ENCODE measurements at places on chromosomes 12 and 14.

DNA sequence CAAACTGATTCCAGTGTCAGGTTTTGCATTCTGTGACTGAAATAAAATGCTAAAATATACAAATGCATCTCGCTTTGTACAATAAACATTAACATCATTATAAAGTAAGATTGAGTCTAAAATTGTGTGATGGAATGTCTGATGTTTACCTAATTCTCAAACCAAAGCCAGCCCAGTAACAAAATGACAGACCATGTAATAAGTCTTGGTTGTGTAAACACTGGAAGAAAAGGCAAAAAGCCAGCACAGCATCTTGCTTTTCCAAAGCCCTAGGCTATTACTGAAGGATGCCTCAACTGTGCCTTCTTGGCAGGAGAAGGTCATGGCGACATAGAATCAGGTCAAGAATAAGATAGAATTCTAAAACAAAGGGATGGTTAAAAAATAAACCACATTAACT, 169.6 kb downstream of the EGLN3 start:
- DNase-seq = peak; percentile 29

- no peak for DNase-seq
Observed at GRCh38 chr12:89877136-89877535, 168.5 kb upstream of the ATP2B1 start.

GRCh38 chr14:103920981-103921854, 7.0 kb upstream of the TDRD9 start:
- DNase-seq = peak; percentile 92

GRCh38 chr12:89414851-89415250, 62.5 kb upstream of the DUSP6 start:
- peak; percentile 79 for DNase-seq

GRCh38 chr12:59695379-59695778, 99.5 kb downstream of the SLC16A7 start:
- DNase-seq = peak; percentile 57

GRCh38 chr14:23646648-23647549, 10.7 kb downstream of the DHRS2 start:
- peak; percentile 17 for DNase-seq

GRCh38 chr14:31692376-31692781, 131.2 kb downstream of the NUBPL start:
- peak; percentile 9 for DNase-seq

DNA sequence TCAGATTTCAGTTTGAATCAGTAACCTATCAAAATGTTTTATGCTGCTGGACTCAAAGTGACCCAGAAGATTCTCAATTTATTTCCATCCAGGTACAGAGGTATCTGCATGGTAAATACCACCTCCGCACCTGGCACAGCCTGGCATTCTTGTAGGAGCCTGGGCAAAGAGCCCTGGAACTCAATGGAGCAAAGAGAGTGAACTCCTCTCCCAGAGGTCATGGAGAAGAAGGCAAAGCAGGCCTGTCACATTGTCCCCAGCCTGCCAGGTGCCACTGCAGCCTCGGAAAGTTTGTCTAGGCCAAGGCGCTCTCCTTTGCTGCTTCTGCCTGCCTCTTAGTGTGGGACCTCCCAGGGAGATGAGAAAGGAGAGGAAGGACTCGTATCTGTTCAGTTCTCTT, 319.8 kb downstream of the ZFP36L1 start:
- no peak for DNase-seq

GRCh38 chr12:12506496-12506890, 56.2 kb downstream of the DUSP16 start:
- DNase-seq = peak; percentile 69

GRCh38 chr12:93825501-93825888, 148.3 kb downstream of the CRADD start:
- no peak for DNase-seq

GRCh38 chr12:103560604-103561101, 26.4 kb upstream of the STAB2 start:
- DNase-seq = peak; percentile 98

DNA sequence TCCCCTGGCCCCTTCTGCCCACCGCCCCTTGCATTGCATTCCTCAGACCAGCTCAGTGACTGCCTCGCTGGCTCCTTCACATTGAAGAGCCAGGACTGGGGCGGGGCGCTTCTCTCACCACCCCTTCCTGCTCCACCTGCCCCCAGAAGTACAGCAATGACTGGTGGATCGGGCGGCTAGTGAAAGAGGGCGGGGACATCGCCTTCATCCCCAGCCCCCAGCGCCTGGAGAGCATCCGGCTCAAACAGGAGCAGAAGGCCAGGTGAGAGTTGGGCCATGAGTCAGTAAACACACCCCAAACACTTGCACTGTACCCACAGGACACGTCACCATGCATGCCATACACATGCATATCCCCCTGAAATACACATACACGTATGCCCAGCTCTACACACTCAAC, 5.8 kb downstream of the CACNB3 start:
- no peak for DNase-seq

GRCh38 chr12:94962670-94963069, 40.8 kb downstream of the NDUFA12 start:
- no peak for DNase-seq

- no peak for DNase-seq
Observed at GRCh38 chr12:27604431-27604830, 80.4 kb downstream of the PPFIBP1 start.

- no peak for DNase-seq
Observed at GRCh38 chr12:40055228-40055579, 50.7 kb downstream of the SLC2A13 start.

- peak; percentile 30 for DNase-seq
Observed at GRCh38 chr12:8033153-8034044, 883 bp downstream of the FOXJ2 start.

DNA sequence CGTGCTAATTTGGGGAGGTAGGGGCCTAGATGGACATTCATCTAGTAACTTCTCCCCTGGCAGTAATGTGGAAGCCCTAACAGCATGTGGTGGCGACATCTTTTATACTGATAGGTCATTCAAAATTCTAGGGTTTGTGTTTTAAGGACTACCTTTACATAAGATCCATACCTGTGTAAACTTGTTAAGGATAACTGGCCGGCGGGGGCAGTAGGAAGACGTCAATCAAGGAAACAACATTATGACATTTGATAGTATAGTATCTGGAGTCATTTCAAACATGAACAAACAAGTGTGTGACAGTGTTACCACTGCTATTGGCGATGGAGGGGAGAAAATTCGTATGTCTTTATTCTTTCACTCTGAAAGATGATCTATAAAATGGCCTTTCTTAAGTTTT, 120.0 kb downstream of the TTLL5 start:
- DNase-seq = no peak

- no peak for DNase-seq
Observed at GRCh38 chr12:58167622-58168021, 226.3 kb downstream of the ATP23 start.

- DNase-seq = peak; percentile 20
Observed at GRCh38 chr12:72368298-72368697, 96.1 kb downstream of the TRHDE start.

DNA sequence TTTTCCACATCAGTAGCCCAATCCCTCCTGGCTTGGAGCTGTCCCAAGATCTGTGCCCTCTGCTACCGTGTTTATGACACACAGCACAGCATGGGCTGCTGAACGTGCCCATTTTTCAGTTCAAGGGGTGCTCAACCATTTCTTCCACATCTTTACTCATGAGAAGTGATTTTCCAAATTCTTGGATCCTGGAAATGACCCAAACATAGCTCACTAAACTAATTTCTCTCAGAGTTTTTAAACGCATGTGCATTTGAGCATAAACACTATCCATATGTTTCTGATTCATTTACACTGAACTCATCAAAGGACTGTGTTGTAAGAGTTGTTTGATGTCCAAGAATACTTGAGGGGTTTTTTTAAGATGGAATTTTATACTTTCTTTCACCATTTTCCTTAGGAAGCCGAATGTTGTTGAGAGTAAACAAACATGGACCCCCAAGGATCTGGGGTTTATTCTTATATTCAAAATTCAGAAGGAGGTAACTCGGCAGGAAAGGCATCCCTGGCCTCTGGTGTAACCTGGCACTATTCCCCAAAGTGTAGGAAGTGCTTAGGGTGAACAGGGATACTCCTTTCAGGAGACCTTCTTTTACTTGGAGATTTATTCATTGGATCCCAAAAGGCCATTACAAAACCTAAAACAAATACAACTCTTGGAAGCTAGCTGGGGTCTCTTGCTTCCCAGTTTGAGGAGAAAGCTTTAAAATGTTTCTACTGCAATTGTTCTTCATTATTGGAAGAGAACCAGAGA, 215.0 kb downstream of the BMP4 start:
- no peak for DNase-seq

GRCh38 chr14:103348154-103348553, 14.1 kb downstream of the EIF5 start:
- DNase-seq = peak; percentile 86

GRCh38 chr12:114220311-114220710, 185.6 kb downstream of the TBX5 start:
- DNase-seq = no peak

GRCh38 chr12:82146740-82147139, 211.4 kb downstream of the CCDC59 start:
- no peak for DNase-seq

- no peak for DNase-seq
Observed at GRCh38 chr14:104931304-104931770, 6.7 kb downstream of the PLD4 start.

- peak; percentile 99 for DNase-seq
Observed at GRCh38 chr12:122946690-122947341, 19.4 kb downstream of the ABCB9 start.

- no peak for DNase-seq
Observed at GRCh38 chr14:91575469-91576208, 65.5 kb upstream of the PPP4R3A start.

GRCh38 chr12:72511906-72512305, 239.7 kb downstream of the TRHDE start:
- DNase-seq = peak; percentile 93

- no peak for DNase-seq
Observed at GRCh38 chr12:102992297-102992696, 34.8 kb downstream of the ASCL1 start.

GRCh38 chr12:57210926-57211692, 5.5 kb upstream of the NXPH4 start:
- DNase-seq = no peak

DNA sequence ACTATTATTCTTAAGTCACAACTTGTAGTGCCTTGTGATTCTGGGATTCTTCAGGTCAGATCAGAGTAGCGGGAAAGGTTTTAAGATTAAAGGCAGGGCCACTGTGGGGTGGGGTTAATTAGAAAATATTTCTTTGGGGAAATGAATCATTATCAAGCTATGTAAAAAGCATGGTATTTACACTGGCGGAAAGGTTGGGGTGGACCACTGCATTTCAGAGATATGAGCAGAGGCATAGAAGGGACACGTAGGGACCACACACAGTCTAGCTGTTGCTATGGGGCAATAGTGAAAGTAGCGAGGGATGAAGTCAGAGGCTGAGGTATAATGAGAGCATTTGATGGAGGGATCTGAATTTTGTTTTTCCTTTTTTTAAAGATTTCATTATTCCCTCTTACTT, 31.7 kb upstream of the KCNH3 start:
- peak; percentile 98 for DNase-seq

DNA sequence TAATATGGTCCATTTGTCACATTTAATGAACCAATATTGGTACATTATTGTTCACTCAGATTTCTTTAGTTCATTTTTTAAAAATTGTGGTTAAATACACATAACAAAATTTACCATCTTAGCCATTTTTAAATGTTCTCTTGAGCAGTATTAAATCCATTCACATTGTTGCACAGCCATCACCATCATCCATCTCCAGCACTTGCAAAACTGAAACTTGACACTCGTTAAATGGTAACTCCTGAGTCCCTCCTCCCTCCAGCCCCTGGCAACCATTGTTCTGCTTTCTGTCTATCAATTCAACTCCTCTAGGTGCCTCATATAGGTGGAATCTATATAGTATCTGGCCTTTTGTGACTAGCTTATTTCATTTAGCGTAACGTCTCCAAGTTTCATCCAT, 86.4 kb downstream of the ACACB start:
- DNase-seq = peak; percentile 44

GRCh38 chr14:104315625-104316024, 177.2 kb downstream of the KIF26A start:
- no peak for DNase-seq

GRCh38 chr14:78023112-78023511, 147.1 kb upstream of the NRXN3 start:
- DNase-seq = no peak

DNA sequence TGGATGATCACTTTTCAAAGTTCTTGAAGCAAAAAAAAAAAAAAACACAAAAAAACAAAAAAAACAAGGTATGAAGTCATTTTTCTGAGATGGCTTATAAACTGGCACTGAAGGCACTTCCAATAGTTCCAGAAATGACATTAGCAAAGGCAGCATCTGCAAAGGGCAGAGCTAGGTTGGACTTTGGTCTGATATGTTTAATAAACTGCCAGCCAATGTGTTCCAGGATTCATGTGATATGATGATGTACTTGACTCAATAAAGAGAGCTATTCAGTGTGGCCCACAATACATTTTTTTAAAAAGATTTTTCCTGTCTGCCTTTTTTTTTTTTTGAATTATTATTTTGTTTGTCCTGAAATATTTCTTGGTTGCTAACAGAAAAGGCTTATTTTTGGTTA, 79.6 kb downstream of the VRK1 start:
- DNase-seq = no peak

- no peak for DNase-seq
Observed at GRCh38 chr12:108814462-108815211, 42.7 kb downstream of the SSH1 start.

GRCh38 chr14:53840444-53840843, 116.2 kb downstream of the BMP4 start:
- peak; percentile 46 for DNase-seq

- no peak for DNase-seq
Observed at GRCh38 chr14:102317564-102318248, 1.8 kb upstream of the ZNF839 start.

- peak; percentile 31 for DNase-seq
Observed at GRCh38 chr14:95322651-95323050, 2.9 kb upstream of the CLMN start.

- DNase-seq = no peak
Observed at GRCh38 chr14:54622192-54622958, 55.4 kb downstream of the SAMD4A start.

DNA sequence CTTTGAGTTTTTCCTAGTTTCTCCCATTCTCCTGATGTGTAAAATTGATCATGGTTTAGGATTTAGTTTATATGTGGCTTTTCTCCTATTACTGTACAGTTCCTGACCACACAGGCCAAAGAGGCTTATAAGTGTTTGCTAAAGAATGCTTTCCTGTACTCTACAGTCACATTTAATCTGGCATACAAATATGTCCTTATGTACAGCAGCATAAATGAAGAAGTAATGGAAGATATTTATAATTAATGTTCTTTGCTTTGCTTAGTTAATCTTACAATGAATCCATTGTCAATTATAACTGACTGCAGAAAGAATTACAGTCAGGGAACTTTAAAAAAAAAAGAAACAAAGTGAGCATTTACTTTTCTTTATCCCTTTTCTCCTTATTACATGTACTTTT, 293.9 kb downstream of the KCNC2 start:
- DNase-seq = no peak

DNA sequence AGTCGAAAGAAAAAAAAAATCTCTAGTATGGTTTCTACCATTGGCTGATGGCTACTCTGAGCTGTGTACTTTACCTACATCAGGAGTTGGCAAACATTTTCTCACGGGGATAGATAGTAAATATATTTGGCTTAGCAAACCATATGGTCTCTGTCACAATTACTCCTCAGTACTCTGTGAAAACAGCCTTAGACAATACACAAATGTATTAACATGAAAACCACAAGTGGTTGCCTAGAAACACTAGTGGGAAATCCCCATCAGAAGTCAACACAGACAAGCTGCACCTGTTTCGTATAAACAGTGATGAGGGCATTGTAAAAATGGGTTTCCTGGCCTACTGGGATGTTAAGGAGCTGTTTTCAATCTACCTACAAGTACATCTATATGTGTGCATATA, 84.6 kb upstream of the NAV3 start:
- peak; percentile 82 for DNase-seq

GRCh38 chr12:131615326-131616042, 95.4 kb upstream of the SFSWAP start:
- DNase-seq = no peak

All from iris pigment epithelial cell (primary cell).